GM04503 (cell line): ENCODE measurements at places on chromosomes 7 and 10.

- no peak for DNase-seq
These were observed 566.6 kb upstream of the MGMT start for GRCh38 chr10:128900456-128900855.

- DNase-seq: no peak
These were observed 35.0 kb downstream of the EVX1 start for GRCh38 chr7:27277628-27278027.

DNA sequence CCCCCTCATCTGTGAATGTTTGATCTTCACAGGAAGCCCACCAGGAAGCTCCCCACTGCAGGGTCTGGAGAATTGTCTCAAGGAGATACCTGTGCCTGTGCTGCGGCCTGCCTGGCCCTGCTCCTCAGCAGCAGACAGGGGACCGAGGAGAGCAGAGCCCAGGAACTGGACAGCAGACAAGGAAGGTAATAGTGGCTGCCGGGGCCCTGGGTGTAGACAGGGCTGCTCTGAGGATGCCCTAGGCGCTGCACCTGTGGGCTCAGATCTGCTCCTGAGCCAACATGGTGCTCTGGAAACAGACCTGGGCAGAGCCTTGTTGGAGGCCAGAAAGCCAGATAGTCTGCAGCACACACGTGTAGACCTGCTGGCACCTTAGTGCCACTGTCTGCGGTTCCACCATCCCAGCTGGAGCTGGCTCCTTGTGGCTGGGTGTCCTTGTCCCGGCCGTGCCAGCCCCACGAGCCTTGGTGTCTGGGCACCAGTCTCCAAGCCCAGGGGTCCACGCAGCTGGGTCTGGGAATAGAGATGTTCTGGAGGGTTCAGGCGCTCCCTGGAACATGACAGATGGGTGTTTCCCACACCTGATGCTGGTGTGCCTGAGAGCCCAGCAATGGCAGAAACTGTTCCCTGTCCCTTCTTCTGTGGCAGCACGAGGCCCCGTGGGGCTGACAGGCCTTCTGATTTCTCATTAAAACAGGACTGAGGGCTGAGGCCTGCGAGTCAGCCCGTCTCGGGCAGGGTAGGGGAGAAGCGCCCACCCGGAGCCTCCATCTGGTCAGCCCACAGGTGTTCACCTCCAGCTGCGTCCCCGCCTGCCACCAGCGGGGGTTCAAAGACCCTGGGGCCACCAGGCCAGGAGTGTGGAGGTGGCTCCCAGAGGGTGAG lies 44.7 kb downstream of the ZNF467 start:
- DNase-seq: no peak

- no peak for DNase-seq
These were observed 37.3 kb downstream of the ADAM12 start for GRCh38 chr10:126351021-126351420.

- no peak for DNase-seq
These were observed 147.6 kb upstream of the AOAH start for GRCh38 chr7:36871863-36872262.

DNA sequence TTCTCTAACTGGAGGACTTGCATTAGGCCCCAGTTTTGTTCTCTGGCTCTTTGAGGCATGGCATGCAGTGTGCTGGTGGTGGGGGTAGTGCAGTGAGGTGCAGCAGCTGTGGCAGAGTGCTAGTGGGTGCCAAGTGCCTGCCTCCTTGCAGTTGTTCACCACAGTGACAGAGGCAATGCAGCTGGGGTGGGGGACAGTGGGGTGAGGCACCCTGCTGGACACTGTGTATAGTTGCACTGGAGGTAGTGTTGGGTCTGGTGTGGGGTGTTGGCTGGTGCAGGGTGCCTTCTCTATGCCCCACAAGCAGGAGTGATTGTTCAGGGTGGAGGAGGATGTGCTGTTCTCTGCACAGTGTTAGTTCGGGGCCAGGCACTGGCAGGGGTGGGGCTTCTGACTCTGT lies 21.7 kb upstream of the KEL start:
- no peak for DNase-seq

- no peak for DNase-seq
These were observed 78.1 kb upstream of the CYTH3 start for GRCh38 chr7:6350433-6351058.

GRCh38 chr7:886626-887487 lies 10.5 kb downstream of the GET4 start:
- DNase-seq: no peak
